ENCODE measurements at places on chromosomes 4 and X.

- no peak for DNase-seq
Measured at GRCh38 chrX:43728002-43728401, 71.9 kb downstream of the MAOA start.

- no peak for DNase-seq
Measured at GRCh38 chr4:15778289-15779241, at the start of gene CD38. CD38 (plus strand) TSS chr4:15778328; CDS start chr4:15778415, 87 bp downstream.

- no peak for DNase-seq
Measured at GRCh38 chrX:32408389-32408788, 803.0 kb downstream of the DMD start.

DNA sequence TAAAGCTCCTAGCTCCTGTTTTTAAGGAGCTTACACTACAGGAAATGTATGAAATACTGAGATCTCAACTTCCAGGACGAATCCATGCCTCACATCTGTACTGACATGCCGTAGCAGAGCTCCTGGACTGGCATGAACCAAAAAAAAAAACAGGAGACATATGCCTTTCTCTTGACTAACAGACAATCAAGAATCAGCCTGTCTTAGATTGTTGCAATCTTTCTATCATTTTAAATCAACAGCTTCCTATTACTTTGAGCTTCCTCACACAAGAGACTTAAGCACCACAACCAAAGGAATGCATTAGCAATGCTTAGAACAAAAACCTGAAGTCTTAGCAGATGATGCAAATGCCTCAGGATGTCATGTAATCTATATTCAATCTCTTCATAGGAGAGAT is 34.7 kb upstream of the AREG start:
- no peak for DNase-seq

- DNase-seq, result peak; percentile 87
Measured at GRCh38 chrX:150772150-150772970, 79.2 kb downstream of the MTMR1 start.

- DNase-seq, result no peak
Measured at GRCh38 chr4:101192244-101192643, 155.1 kb downstream of the PPP3CA start.

DNA sequence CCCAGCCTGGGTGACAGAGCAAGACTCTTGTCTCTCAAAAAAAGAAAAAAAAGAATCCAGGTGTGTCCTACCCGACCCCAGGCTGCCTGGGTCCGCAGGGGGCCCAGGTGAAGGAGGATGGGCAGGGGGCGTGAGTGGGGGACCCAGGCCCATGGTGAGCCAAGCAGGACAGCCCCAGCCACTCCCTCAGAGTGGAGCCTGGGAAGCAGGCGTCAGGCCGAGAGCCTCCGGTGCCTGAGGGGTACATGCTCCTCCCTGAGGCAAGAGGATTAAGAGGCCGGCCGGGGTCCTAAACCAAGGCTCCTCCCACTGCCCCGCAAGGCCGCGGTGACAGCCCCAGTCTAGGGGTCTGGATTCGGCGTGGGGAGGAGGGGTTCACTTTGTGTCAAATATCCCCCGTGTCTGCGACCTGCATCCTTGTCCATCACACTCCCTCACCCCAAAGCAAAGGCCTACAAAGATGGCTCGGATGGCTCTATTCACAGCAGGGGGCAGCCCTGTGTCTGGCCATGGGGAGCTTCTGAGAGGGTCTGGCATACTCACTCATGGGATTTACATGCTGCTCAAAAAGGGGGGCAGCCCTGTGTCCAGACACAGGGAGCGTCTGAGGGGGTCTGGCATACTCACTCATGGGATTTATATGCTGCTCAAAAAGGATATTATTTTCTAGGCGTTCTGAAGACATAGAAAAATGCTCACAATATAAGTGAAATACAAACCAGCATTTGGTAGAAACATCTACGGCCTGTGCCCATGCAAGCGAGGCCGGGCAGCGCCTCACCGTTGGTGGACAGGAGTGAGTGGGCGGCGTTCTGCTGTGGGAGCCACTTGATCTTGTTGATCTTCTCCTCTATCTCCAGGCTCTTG is 94.6 kb downstream of the PPP2R2C start:
- no peak for DNase-seq

DNA sequence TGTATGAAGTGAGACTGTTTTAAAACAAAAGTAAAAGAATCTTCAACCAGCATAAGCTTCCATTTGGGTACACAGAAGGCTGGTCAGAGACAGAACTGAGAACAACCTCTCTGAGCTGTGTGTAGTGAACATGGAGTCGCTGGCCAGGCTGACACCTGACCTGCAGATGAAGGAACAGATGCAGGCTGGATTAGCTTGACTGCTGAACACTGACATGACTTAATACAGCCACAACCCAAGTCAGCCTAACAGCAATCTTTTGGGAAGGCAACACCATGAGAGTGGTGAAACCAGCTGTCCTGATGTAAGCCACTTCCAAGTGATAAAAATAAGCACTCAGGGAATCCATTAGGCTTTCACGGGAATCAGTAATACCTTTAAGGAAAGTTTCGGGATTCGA is 10.1 kb downstream of the SCARB2 start:
- no peak for DNase-seq
